ENCODE measurements at places on chromosomes 4 and X. TPM values are rescaled to one million over a fixed set of nuclear protein-coding genes. Genes with fewer than 3 reads are reported as not detected.

SMIM9 gene
- not detected for total RNA-seq

ADGRG4 gene
- total RNA-seq, result not detected

MAGEA6 gene
- total RNA-seq, result not detected

ENPP6 gene
- not detected for total RNA-seq

CFI gene
- total RNA-seq, result 0.28 TPM

DOK7 gene
- not detected for total RNA-seq

STATH gene
- total RNA-seq, result not detected

TREX2 gene
- total RNA-seq, result 0.36 TPM

FHIP1A gene
- 0.18 TPM for total RNA-seq

ARR3 gene
- not detected for total RNA-seq

PF4V1 gene
- total RNA-seq, result not detected

CLCN4 gene
- total RNA-seq, result 4.5 TPM

NDNF gene
- under 0.01 TPM for total RNA-seq

P2RY8 gene
- not detected for total RNA-seq

RNF212 gene
- total RNA-seq, result under 0.01 TPM

GRCh38 chr4:28948501-28948900 is 1771.7 kb upstream of the PCDH7 start:
- peak; percentile 49 for DNase-seq
- no peak overlapping the region for H3K27ac ChIP-seq
- H3K27me3 ChIP-seq, result no peaks in the 10 kb centered on the region
- no peak overlapping the region for H3K4me3 ChIP-seq

GRCh38 chr4:85937507-85937906 is 422.3 kb downstream of the MAPK10 start:
- no peak overlapping the region for H3K4me3 ChIP-seq
- no peak overlapping the region for H3K27ac ChIP-seq
- DNase-seq, result no peak

DNA sequence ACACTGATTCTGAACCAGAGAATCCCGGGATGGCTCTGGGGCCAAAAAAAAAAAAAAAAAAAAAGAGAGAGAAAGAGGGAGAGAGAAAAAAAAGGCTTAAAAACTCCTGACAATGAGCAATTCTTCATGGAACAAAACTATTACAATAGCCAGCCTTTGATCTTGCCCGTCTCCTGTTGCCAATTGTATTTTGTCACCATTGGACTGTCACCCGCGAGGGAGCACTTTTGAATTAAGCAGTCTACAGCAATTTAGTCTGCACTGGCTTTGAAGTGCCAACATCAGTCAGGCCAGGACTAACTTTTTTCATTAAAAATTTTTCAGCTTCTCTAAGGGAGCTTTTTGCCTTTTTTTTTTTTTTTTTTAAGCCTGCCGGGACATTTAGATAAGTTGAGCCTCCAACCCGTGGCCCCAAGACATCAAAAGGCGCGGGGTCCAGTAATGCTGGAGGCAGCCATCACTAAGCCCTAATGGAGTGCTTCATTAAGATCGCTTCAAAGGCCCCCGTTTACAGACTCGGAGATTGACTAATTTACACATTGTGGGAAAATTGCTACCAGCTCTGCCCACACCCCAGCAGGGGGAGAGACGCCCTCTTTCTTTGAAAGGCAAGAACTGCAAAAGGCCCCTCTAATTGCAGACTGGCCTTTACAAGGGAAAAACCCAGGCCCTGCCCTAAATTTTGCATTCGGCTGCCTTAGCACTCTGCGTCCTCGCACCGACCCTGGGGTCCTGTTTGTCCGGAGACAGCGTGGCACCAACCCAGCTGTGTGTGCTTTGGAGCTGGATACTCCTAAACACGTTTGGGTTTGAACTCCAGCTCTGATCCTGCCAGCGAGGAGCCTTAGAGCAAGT is 98.1 kb upstream of the MSX1 start:
- H3K36me3 ChIP-seq, result no peaks in the 10 kb centered on the region
- DNase-seq, result no peak
- peaks cover 10% of the 10 kb centered on the region for H3K27me3 ChIP-seq
- no peak overlapping the region for H3K4me3 ChIP-seq

- peaks cover 18% of the 10 kb centered on the region for H3K27me3 ChIP-seq
- no peaks in the 10 kb centered on the region for H3K4me1 ChIP-seq
- no peak overlapping the region for H3K4me3 ChIP-seq
- no peak overlapping the region for H3K27ac ChIP-seq
These were observed 978 bp downstream of the HS6ST2 start for GRCh38 chrX:132957211-132958090.

DNA sequence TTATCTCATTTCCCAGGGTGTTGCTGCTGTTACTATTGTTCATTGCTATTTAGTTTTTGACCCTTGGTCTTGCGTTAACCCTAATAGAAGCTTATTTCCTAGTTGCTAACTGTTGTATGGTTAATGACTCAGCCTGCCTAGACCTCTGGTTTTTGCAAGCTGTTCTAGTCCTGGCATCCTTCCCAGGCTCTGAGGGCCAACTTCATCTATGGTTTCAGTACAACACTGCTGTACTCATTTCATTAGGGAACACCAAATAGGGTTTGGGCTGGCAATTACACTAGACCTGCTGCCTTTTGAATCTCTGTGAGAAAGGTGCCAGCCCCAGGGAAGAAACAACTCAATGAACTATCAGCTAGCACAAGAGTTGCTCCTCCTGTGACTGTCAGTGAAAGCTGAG is 59.6 kb downstream of the DCX start:
- H3K27me3 ChIP-seq, result peaks cover 9% of the 10 kb centered on the region
- DNase-seq, result no peak
- H3K36me3 ChIP-seq, result no peaks in the 10 kb centered on the region
- H3K27ac ChIP-seq, result no peak overlapping the region
- no peak overlapping the region for H3K4me3 ChIP-seq

DNA sequence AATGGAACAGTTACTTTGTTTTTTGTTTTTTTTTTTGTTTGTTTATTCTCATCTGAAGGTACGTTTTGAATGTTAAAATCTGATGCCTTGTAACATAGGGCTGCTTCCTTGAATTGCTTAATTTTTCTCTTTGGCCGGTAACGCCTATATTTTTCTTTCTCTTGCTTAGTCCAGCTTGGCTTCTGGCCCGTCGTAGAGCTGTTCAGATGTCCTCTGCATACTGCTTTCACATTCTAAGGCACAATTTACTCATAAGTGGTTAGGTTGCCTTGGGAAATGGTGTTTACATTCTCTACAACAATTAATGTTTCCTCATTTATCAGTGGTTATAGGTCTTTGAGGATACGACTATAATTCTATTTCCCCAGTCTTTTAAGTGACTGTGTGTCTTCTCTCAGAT is 7.9 kb downstream of the NONO start:
- H3K27me3 ChIP-seq, result no peaks in the 10 kb centered on the region
- peaks cover 43% of the 10 kb centered on the region for H3K36me3 ChIP-seq
- no peak overlapping the region for H3K27ac ChIP-seq
- no peak overlapping the region for H3K4me3 ChIP-seq

- no peak overlapping the region for H3K27ac ChIP-seq
- no peaks in the 10 kb centered on the region for H3K4me1 ChIP-seq
- no peaks in the 10 kb centered on the region for H3K27me3 ChIP-seq
- H3K4me3 ChIP-seq, result no peak overlapping the region
- 0 out of 2 replicates have a peak, but pooled peaks cover 1% of the 10 kb centered on the region for H3K36me3 ChIP-seq
These were observed 12.5 kb downstream of the MORC4 start for GRCh38 chrX:106987488-106987887.

DNA sequence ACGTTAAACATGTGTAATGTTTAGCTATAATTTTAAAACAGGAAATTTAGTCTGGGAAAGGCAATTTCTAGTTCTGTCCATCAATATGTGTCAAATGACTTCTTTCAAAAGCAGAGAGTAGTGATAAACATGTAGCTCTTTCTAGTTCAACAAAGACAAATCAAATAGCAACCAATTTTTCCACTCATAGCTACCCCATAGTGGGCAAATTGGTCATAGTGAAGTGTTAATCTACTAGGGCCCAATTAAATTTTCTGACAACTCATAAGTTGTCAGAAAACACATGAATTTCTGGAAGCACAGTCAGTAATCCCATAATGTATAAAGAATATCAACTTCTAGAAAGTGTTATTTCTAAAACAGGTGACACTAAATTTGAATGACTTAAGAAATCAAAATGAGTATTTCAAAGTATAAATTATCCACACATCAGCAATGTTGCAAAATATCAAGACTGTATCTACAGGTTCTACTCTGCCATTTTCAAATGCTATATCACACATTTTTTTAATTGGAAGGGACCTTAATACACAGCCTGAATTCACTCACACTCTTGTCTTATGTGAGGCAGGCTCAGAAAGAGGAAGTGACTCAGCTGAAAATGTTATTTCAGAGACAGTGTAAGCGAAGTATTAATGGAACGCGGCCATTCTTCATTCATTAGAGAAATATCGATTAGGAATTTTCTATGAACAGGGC is 7.7 kb downstream of the OCIAD2 start:
- DNase-seq, result no peak
- no peak overlapping the region for H3K4me3 ChIP-seq
- H3K27ac ChIP-seq, result no peak overlapping the region
- no peaks in the 10 kb centered on the region for H3K27me3 ChIP-seq

DNA sequence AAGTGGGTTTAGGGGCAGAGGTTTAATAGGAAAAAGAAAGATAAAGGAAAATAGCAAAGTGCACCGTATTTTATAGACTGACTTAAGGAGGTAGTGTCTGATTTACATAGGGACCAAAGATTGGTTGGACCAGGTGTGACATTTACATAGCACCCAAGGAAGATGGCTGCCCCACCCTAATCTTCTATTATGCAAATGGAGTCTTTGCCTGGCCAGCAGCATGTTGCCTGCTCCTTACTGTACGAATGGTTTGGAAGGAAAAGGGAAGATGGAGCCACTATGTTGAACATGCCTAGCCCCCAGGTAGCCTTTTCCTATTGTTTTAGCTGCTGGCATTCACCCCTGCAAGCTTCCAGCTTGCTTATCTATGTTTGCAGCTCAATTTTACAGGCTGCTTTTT is 146.2 kb upstream of the PDE5A start:
- H3K4me1 ChIP-seq, result no peaks in the 10 kb centered on the region
- H3K27ac ChIP-seq, result no peak overlapping the region
- H3K27me3 ChIP-seq, result no peaks in the 10 kb centered on the region
- DNase-seq, result no peak

GRCh38 chr4:38749336-38749735 is 33.5 kb downstream of the TLR10 start:
- H3K4me1 ChIP-seq, result peaks cover 11% of the 10 kb centered on the region
- H3K4me3 ChIP-seq, result no peak overlapping the region
- H3K36me3 ChIP-seq, result no peaks in the 10 kb centered on the region
- no peak overlapping the region for H3K27ac ChIP-seq
- H3K27me3 ChIP-seq, result peaks cover 2% of the 10 kb centered on the region
- no peak for DNase-seq

DNA sequence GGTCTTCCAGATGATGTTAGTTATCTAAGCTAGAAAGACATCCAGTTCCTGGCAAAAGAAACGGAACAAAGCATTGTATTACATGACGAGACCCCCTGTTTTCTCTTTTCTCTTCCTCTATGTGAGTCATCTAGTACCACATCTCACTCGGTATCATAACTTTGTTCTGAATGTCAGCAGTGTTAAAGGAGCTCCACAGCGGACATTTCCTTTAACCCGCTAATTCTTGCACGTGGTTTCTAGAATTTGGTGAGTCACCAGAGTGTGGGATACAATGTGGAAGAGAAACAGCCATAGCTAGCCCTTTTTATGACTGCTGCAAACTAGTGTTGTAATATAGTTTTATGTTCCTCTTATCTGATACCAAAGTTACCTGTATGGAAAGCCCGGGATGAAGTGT is 243.7 kb downstream of the TENM3 start:
- H3K36me3 ChIP-seq, result no peaks in the 10 kb centered on the region
- no peak overlapping the region for H3K27ac ChIP-seq
- no peak overlapping the region for H3K4me3 ChIP-seq
- peaks cover 3% of the 10 kb centered on the region for H3K4me1 ChIP-seq
- no peak for DNase-seq
- no peaks in the 10 kb centered on the region for H3K27me3 ChIP-seq

GRCh38 chr4:87033902-87034301 is 99.1 kb downstream of the AFF1 start:
- no peak for DNase-seq
- no peaks in the 10 kb centered on the region for H3K27me3 ChIP-seq
- no peak overlapping the region for H3K4me3 ChIP-seq
- no peak overlapping the region for H3K27ac ChIP-seq

GRCh38 chr4:2333916-2334644 is 72.2 kb upstream of the MXD4 start:
- no peaks in the 10 kb centered on the region for H3K36me3 ChIP-seq
- peaks cover 10% of the 10 kb centered on the region for H3K4me1 ChIP-seq
- no peak for DNase-seq
- no peak overlapping the region for H3K27ac ChIP-seq
- peaks cover 15% of the 10 kb centered on the region for H3K27me3 ChIP-seq
- H3K4me3 ChIP-seq, result no peak overlapping the region

- H3K27me3 ChIP-seq, result no peaks in the 10 kb centered on the region
- DNase-seq, result no peak
- H3K4me3 ChIP-seq, result no peak overlapping the region
- no peaks in the 10 kb centered on the region for H3K36me3 ChIP-seq
- H3K4me1 ChIP-seq, result no peaks in the 10 kb centered on the region
- no peak overlapping the region for H3K27ac ChIP-seq
These were observed 413.4 kb upstream of the AGA start for GRCh38 chr4:177855507-177856197.

DNA sequence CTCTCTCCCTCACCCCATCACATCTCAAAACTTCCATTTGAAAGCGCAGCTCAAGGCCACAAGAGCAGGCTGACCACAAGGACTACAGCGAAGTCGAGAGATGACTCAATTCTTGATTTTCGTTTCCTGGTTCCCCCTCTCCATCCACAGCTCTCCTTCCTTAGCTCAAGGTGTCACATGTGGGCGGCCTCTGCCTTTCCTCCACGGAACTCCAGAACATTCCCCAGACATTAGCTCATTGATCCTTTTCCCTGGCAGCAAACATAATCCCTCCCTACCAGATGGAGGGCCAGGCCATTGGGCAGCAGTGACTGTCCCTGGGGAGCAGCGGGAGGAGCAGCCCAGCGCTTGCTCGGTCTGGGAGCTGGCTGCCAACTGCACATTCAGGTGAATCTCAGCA is 56.3 kb downstream of the CCDC149 start:
- H3K27ac ChIP-seq, result no peak overlapping the region
- no peak overlapping the region for H3K4me3 ChIP-seq
- H3K27me3 ChIP-seq, result no peaks in the 10 kb centered on the region
- DNase-seq, result peak; percentile 67

Measured in IMR-90 (cell line).